Testis (tissue), 5 donors: ENCODE measurements at places on chromosomes 3 and 15.

DNA sequence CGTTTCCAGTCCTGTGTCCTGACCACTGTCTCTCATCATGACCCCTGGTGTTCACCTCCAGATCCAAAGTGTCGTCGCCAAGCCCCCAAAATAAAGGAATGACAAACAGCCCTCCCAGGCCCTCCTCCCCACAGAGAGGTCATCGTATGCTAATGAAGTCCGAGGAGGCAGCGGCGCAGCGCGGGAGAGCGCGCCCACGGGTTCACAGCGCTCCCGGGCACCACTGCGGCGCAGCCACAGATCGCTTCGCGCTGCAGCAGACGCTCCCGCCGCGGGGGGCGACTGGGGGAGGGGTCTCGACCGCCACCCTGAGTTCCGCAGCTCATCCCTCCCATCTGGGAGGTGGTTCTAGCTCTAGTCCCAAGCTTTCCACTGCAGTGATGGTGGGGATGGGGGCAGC lies 1.3 kb downstream of the DGKG start:
- no peak for DNase-seq

GRCh38 chr3:52094571-52095485 lies 38.5 kb upstream of the DUSP7 start:
- DNase-seq, result no peak

DNA sequence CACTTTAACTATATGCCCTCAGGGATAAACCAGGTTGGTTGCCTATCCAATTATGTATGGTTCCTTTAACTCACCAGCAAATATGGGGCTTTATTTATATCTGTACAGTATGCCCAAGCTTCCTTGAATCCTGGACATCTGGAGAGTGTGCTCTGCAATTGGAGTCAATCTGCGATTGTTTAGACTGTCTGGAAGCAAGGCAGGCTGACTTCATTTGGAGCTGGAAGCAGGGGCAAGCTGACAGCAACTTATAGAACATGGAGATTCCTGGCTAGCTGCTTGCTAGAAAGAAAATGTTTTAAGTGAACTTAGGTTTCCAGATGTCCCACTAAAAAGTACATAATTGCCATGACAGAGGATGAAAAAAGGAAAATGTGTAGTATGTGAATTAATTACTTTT lies 63.7 kb upstream of the TPRG1 start:
- DNase-seq, result no peak

- DNase-seq, result no peak
Measured at GRCh38 chr3:190646996-190647395, 133.1 kb downstream of the IL1RAP start.

DNA sequence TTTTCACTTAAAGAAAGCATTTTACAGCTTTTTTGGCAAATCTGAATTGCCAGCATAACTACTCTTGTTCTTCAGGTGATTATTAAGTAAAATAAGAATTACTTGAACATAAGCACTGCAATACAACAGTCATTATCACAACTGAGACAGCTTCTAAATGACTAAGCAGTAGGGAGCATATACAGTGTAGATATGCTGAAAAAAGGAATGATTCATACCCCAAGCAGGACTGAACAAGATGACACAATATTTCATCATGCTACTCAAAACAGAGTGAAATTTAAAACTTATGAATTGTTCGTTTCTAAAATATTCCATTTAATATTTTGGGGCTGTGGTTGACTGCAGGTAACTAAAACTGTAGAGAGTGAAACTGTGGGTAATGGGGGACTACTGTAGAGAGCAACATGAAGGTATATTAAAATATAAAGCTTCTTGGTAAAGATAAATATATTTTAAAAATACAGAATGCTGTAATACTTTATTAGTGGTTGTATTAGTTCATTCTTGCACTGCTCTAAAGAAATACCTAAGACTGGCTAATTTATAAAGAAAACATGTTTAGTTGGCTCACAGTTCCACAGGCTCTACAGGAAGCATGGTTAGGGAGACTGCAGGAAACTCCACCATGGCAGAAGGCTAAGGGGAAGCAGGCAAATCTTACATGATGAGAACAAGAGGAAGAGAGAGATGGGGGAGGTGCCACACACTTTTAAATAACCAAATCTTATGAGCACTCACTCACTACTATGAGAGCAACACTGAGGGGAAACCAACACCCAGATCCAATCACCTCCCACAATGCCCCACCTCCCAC lies 84.8 kb downstream of the DCLK3 start:
- no peak for DNase-seq

DNA sequence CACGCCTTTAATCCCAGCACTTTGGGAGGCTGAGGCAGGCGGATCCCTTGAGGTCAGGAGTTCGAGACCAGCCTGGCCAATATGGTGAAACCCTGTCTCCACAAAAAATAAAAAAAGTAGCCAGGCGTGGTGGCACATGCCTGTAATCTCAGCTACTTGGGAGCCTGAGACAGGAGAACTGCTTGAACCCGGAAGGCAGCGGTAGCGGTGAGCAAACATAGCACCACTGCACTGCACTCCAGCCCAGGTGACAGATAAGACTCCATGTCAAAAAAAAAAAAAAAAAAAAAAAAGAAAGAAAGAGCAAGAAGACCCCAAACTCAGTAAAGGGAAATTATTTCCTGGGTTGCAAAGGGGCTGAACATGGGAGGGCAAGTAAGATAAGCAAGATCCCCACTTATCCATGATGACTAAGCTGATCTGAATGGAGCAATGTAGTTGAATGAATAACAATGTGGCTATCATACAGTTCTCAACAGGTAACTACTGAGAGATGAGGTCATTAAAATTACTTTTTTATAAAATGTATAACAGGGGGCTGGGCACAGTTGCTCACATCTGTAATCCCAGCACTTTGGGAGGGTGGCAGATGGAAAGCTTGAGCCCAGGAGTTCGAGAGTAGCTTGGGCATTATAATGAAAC lies 46.0 kb downstream of the RBM15B start:
- DNase-seq, result no peak

DNA sequence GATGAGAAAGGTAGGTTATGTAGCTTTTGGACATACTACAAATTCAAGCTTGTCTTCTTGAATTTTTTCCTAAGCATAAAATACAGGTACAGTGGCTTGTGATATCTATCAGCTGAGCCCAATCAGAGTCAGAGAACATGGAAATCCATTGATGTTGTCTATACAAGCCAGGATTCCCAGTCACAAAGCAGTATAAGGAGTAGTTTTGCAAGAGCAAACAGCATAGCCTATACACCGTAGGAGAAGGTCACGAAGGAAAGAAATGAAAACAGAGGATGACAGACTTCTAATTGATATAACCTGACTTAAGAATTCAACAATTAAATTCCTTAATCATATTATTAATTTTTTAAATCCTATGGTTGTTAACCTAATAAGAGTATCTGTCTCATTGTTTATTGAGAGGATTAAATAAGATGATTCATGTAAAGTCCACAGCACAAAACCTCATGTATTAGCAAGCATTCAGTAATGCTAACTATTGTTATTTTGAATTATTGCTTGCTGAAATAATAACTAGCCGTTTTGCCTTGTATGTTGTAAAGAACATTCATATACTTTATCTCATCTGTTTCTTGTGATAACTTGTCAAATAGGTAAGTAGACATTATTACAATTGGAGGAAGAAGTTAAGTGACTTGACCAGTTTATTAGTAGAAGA lies 276.6 kb upstream of the ZPLD1 start:
- DNase-seq, result no peak

- no peak for DNase-seq
Measured at GRCh38 chr15:61827131-61827530, 233.1 kb downstream of the VPS13C start.

- no peak for DNase-seq
Measured at GRCh38 chr3:37319784-37320183, 145.4 kb upstream of the LRRFIP2 start.

DNA sequence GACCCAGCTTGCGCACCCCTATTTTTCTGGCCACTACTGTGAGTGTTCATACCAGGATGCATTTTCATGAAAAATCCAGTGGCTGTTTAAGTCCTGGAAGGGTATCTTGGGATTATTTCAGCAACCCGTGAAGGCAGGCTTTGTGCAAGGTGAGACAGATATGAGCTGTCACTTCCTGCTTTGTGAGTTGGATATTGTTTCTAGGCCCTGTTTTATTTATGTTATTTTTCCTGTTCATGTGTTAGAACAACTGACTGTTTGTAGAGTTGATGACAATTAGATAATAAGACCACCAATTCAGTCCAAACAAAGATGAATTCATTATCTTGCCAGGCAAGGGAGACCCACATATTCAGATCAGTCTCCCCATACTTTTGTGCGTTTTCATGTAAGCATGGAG lies 42.5 kb downstream of the ZBTB38 start:
- no peak for DNase-seq

DNA sequence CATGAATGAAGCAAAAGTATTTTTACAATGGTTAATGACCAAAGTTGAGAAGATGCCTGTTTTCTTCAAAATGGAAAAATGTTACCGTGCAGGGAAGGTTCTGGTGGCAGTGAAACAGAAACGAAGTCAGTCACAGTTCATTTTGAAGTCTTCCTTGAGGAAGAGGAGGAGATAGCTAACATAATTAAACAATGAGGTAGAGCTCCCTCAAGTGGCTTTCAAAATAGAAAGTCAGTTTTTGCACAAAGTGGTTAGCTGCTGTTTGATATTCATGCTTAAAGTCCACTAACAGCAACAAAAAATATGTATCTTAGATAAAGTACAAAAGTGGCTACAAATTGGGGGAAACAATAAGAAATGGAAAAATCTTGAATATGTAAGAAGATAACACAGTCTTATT lies 87.3 kb downstream of the TFG start:
- DNase-seq, result no peak

DNA sequence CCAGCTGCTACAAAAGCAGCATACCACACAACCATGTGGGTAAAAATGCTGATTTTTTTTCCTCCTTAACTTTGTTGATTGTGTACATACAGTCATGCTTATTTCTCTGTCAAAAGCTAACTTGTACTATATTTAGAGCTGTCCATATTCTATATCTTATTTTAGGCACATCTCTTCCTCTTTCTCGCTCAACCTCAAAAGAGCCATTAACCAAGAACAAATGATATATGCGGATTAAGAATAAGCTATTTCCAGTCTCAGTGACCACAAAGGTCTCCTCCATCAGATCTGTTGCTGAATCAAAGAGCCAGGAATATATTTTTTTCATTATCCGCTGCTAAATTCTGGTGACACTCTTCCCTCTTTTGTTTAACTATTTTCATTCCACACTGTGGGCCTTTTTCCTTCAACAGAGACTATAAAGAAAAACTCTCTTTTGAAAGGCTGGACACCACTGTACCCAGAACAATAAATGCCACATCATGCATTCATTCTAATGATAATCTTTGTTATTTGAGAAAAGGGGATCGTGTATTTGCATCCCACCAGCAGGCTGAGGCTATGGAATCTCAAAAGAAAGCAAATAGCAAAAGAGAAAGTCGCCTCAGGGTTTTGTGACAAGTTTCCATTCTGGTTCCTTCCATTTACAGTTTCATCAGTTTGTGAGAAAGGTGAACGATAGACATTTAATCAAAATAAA lies 8.0 kb downstream of the TMEM212 start:
- DNase-seq, result no peak

DNA sequence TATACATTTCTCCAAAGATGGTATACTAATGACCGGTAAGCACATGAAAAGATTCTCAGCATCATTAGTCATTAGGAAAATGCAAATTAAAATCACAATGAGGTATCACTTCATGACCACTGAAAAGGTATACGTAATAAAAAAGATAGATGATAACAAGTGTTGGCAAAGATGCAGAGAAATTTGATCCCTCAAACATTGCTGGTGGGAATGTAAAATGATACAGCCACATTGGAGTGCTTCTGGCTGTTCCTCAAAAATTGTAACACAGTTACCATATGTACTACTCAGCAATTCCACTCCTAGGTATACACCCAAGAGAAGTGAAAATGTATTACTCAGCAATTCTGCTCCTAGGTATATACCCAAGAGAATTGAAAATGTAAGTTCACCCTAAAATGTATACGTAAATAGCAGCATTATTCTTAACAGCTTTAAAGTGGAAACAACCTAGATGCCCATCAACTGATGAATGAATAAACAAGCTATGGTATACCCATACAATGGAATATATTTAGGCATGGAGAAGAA lies 25.0 kb upstream of the KY start:
- no peak for DNase-seq

- no peak for DNase-seq
Measured at GRCh38 chr3:121153851-121154250, 245.8 kb downstream of the STXBP5L start.

DNA sequence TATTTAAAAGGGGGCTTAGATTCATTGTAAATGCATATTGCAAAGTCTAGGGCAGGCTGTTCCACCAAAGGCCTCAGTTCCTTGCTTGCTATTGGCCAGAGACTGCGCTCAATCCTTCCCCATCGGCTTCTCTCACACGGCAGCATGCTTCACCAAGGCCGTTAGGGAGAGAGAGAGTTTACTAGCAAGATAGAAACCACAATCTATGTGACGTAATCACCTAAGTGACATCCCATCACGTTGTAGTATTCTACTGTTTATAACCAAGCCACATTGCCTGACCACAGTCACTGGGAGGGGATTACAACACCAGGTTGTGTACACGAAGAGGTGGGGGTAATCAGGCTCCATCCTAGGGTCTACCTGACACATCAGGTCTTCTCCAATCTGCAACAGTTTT lies 16.0 kb upstream of the NPAP1 start:
- no peak for DNase-seq

DNA sequence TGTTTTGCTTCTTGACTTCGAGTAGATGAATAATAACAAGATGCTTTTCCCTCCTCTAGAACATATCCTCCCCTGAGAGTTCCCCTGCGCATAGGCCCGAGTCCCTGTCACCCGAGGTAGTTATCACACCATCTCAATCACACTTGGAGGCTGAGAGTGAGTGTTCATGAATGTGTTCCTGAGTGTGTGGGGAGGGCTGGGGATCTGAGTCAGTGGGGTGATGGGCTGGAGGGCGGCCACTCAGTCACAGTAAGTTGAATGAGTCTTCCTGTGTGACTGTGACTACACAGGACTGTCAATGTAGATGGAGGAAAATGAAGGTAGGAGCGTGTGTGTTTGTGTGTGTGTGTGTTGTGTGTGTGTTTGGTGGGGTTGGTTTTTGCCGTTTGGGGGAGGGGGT lies 71.0 kb downstream of the SETD5 start:
- DNase-seq, result no peak

GRCh38 chr3:128584412-128585020 lies 66.1 kb downstream of the RPN1 start:
- DNase-seq, result peak; percentile 83

GRCh38 chr3:153087595-153088566 lies 74.1 kb upstream of the RAP2B start:
- DNase-seq, result no peak

DNA sequence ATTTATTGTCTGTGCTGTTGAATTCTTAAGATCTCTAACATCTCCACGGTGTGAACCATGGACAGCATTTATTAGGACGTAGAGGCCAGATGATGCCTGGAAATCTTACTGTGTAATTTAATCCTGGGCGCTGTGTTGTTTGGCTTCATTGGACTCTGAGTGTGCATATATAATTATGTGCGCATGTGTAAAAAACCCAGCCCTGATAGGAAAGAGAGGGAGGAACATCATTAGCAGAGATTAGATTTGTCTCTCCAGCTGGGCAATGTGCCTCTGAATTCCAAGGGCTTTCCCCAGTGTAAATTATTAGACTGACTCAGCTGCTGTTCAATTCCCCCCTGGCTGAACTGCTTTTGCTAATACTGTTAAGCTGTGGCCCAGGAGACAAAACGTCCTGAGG lies 39.6 kb downstream of the MAP3K13 start:
- peak; percentile 58 for DNase-seq
